ENCODE measurements at places on chromosomes 7 and 10. TPM values are rescaled to one million over a fixed set of nuclear protein-coding genes. Genes with fewer than 3 reads are reported as not detected.
A peak's percentile ranks its signal among the peaks of the same experiment; 100 is the strongest.

DNA sequence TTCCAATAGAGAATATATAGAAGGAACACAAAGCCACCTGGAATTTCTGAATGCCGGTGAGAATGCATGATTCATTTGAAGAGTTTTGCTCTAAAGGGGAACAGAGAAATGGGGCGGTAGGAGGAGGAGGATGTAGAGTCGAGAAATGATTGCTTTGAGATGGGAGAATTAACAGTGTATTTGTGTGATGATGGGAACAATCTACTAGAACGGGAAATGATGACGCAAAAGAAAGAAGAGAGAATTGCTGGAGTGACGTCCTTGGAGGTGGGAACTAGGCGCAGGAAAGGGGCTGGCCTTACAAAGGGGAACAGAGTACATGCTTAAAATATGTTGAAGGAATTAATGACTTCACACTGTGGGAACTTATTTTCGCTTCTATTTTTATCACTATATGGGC lies 188.1 kb downstream of the SDHAF3 start:
- no peak overlapping the region for H3K4me3 ChIP-seq
- no peaks in the 10 kb centered on the region for H3K4me1 ChIP-seq
- H3K27me3 ChIP-seq: no peaks in the 10 kb centered on the region
- H3K36me3 ChIP-seq: no peaks in the 10 kb centered on the region
- DNase-seq: no peak
- H3K27ac ChIP-seq: no peak overlapping the region

- no peaks in the 10 kb centered on the region for H3K4me1 ChIP-seq
- no peak overlapping the region for H3K4me3 ChIP-seq
- H3K27ac ChIP-seq: no peak overlapping the region
- no peak for DNase-seq
Observed at GRCh38 chr10:123585477-123586445, 80.4 kb upstream of the GPR26 start.

ZCWPW1 gene
- 0.48 TPM for total RNA-seq

- H3K27me3 ChIP-seq: no peaks in the 10 kb centered on the region
- H3K4me3 ChIP-seq: no peak overlapping the region
- H3K36me3 ChIP-seq: peaks cover 3% of the 10 kb centered on the region
- H3K27ac ChIP-seq: no peak overlapping the region
Observed at GRCh38 chr7:5750031-5750653, 31.3 kb downstream of the RNF216 start.

DNA sequence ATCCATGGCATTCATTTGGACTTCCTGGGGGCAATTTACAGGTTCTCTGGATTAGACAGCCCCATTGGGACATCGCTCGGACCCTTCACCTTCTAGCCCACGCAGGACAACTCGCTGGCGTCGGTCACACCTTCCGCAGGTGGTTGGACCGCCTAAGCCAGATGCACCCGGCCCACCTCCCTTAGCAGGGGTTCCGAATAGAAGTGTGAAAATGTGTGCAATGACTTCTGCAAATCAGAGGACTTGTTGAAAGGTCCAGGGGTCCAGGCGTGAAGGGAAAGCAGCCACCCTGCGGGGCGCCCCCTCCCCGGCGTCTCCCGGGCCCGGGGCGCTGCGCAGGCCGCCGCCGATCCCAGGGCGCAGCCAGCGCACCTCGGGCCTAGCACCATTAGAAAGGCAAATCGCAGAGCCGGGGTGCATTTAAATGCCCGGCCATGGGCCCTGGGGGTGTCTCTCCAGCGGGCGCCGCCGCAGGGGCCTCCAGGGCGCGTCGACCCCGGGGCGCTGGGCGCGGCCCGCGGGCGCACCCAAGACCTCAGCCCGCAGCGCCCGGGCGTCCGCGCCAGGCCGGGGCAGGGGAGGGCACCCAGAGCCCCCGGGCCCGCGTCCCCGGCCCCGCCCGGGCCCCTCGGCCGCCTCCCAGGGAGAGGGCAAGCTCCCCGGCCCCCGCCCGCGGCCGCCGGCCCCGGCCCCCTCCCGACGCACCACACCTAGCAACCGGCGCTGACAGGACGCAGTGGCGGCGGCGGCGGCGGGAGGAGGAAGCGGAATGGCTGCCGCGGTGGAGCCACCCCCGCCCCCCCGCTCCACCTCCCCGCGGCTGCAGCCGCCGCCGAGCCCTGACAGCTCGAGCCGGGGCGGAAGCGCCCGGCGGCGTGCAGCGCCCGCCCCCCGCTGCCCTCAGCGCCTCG lies 1.2 kb downstream of the JAZF1 start:
- peak; percentile 21 for DNase-seq
- H3K4me1 ChIP-seq: peaks cover 12% of the 10 kb centered on the region
- peak overlapping the region; percentile 61 for H3K4me3 ChIP-seq
- peak overlapping the region; percentile 13 for H3K27ac ChIP-seq

C10orf90 gene
- total RNA-seq: not detected

TMEM72 gene
- not detected for total RNA-seq

DNA sequence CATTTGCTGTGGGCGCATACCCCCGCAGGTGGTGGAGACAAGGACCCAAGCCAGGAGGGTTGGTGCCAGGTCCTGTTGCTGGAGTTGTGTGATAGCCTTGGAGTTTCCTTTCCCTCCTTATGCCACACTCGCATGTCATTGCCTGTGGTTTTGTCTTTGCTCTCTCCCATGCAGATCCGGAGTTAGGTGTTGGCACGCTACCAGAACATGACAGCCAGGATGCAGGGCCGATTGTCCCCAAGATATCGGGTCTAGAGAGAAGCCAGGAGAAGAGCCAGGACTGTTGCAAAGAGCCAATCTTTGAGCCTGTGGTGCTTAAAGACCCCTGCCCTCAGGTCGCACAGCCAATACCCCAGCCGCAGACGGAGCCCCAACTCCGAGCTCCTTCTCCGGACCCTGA lies 369.2 kb upstream of the GALNT17 start:
- H3K4me1 ChIP-seq: no peaks in the 10 kb centered on the region
- no peak overlapping the region for H3K4me3 ChIP-seq
- H3K27me3 ChIP-seq: no peaks in the 10 kb centered on the region
- no peak for DNase-seq

UPK3BL2 gene
- 29.8 TPM for total RNA-seq

DNA sequence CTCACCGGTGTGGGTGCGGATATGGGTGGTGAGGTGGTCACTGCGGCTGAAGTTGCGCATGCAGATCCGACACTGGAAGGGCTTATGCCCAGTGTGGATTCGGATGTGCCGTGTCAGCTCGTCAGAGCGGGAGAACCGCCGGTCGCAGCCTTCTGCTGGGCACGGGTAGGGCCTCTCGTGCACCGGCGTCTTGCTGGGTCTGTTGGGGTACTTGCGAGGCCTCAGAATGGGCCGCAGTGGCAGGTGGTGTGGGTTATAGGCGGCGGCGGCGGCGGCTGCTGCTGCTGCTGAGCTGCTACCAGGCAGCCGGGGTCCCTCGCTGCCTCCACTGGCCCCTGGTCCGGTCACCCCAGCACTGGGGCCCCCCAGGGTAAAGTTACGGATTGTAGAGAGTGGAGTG lies 2.7 kb downstream of the EGR2 start:
- peaks cover 22% of the 10 kb centered on the region for H3K4me1 ChIP-seq
- no peaks in the 10 kb centered on the region for H3K36me3 ChIP-seq
- DNase-seq: no peak
- H3K4me3 ChIP-seq: no peak overlapping the region
- peaks cover 24% of the 10 kb centered on the region for H3K27me3 ChIP-seq

SGCE gene
- 53.3 TPM for total RNA-seq

GRCh38 chr7:17095931-17096330 lies 202.5 kb upstream of the AHR start:
- H3K4me1 ChIP-seq: no peaks in the 10 kb centered on the region
- DNase-seq: no peak
- H3K27ac ChIP-seq: no peak overlapping the region
- H3K36me3 ChIP-seq: no peaks in the 10 kb centered on the region
- no peaks in the 10 kb centered on the region for H3K27me3 ChIP-seq
- no peak overlapping the region for H3K4me3 ChIP-seq

DNA sequence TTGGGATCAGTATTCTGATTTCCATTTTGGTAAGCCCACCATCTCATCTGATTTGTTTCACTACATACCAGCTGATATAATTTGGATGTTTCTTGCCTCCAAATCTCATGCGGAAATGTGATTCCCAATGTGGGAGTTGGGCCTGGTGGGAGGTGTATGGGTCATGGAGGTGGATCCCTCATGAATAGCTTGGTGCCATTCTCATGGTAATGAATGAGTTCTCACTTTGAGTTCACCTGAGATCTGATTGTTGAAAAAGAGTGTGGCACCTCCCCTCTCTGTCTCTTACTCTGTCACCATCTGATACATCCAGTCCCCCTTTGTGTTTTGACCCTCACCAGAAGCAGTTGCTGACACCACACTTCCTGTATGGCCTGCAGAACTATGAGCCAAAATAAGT lies 347.3 kb downstream of the ARL4A start:
- H3K36me3 ChIP-seq: no peaks in the 10 kb centered on the region
- H3K4me1 ChIP-seq: no peaks in the 10 kb centered on the region
- H3K27me3 ChIP-seq: no peaks in the 10 kb centered on the region
- H3K4me3 ChIP-seq: no peak overlapping the region
- no peak for DNase-seq
- H3K27ac ChIP-seq: no peak overlapping the region

DNA sequence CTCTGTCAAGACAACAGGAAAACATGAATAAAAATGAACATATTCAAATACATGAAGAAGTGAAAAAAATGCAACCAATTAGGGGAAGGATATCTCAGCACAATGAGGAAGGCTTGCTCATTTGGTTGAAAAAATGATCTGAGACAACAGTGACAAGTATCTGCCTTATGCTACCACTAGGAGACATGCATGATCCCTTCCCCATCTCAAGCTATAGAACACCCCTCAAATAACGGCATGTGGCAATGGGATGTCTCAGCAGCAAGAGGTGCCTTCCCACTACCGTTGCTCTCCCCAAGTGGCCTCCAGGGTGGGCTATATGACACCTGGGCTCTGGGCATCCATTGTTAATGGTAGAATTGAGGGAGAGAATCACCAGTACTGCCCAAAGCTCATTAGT lies 98.1 kb upstream of the RSU1 start:
- H3K4me1 ChIP-seq: peaks cover 19% of the 10 kb centered on the region
- no peaks in the 10 kb centered on the region for H3K27me3 ChIP-seq
- no peak overlapping the region for H3K27ac ChIP-seq
- DNase-seq: peak; percentile 8

DNA sequence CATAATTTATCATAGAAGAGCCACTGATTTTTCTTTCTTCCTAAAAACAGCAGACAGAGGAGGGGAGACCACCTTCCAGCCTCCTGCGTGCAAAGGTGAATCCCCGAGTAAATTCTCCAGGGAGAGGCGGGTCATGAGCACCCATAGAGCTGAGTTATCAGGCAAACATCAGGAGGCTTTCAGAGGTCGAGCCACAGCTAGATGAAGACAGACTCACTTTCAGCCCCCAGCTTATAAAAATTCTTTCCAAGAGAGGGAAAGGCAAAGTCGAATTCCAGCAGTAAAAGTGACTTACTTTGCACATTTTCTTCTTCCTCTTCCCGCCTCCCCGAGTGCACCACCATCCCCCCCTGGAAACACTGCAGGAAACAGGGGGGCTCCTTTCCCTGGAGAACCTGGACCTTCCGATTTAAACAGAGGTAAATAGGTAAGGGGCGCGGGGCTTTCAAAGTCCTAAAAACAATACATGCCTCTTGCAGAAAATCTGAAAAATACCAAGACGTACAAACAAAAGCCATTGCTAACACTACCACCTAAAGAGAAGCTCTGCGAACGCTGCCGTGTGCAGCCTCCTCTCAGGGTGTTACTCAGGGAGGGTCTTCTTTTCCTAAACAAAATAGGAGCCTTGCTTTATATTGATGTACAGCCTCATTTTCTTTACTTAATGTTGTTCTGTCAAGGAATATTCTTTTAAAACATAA lies 163.8 kb downstream of the SVIL start:
- peaks cover 3% of the 10 kb centered on the region for H3K4me1 ChIP-seq
- H3K4me3 ChIP-seq: no peak overlapping the region
- DNase-seq: no peak
- H3K36me3 ChIP-seq: peaks cover 33% of the 10 kb centered on the region
- no peak overlapping the region for H3K27ac ChIP-seq
- no peaks in the 10 kb centered on the region for H3K27me3 ChIP-seq

DNA sequence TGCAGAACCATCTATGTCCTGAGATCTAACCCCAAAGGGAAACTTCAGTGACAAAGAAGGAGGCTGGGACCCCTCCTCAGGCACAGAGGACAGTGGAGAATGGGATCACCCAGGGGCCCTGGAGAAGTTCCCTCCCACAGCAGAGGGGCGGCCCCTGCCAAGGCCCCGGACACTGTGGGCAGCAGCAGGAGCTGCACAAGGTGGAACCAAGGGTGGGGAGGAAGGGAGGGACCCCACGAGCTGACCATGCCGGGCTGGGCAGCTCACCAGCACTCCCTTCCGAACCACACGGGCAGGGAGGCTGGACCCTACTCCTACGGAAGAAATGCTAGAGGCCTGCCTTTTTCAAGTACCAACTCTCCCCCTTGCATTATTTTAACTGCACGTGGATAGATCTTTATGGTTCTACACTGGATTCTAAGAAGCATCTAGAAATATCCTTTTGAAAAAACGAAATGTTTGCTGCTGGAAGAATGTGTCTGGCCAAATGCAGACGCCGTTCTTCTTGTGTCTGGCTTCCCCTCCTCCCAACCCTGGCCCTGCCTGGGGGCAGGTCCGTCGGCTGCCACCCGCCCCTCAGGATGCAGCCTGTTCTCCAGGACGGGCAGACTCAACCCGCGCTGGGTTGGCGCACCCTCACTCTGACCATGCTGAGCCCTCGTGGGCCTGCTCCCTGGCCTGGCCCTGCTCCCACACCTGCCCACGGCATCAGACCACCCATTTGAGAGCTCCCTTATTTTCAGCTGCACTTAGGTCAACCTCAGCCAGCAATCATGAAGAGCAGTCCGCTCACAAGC lies 193.9 kb downstream of the TCERG1L start:
- H3K27ac ChIP-seq: no peak overlapping the region
- DNase-seq: no peak
- H3K36me3 ChIP-seq: no peaks in the 10 kb centered on the region
- H3K27me3 ChIP-seq: no peaks in the 10 kb centered on the region
- H3K4me3 ChIP-seq: no peak overlapping the region

- H3K36me3 ChIP-seq: no peaks in the 10 kb centered on the region
- no peak for DNase-seq
- no peak overlapping the region for H3K4me3 ChIP-seq
- H3K27me3 ChIP-seq: peaks cover 7% of the 10 kb centered on the region
Observed at GRCh38 chr7:148687555-148687954, 11.1 kb upstream of the CUL1 start.

DNA sequence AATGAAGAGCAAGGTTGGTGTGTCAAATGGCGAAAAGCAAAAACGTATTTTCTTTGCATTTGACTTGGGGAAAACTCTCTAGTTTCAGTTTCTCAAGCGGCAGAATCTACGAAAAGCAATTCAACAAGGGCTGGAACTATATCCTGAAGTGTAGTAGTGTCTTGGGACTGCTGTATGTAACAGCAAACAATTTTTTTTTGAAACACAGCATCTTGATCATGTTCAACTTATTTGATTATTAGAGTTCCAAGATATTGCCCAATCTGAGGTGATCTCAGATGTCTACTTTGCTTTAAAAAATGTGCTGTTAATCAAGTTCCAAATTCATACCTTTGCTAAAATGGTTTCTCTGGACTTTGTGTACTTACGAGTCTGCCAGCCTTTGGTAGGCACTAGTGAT lies 120.6 kb downstream of the ZWINT start:
- DNase-seq: no peak
- no peaks in the 10 kb centered on the region for H3K36me3 ChIP-seq
- no peaks in the 10 kb centered on the region for H3K27me3 ChIP-seq
- H3K4me3 ChIP-seq: no peak overlapping the region
- H3K27ac ChIP-seq: no peak overlapping the region

ZDHHC4 gene
- total RNA-seq: 31.3 TPM

PYROXD2 gene
- 7.0 TPM for total RNA-seq

Data from endothelial cell of umbilical vein (primary cell).